HepG2 (cell line): ENCODE measurements at places on chromosomes 11 and 22.

DNA sequence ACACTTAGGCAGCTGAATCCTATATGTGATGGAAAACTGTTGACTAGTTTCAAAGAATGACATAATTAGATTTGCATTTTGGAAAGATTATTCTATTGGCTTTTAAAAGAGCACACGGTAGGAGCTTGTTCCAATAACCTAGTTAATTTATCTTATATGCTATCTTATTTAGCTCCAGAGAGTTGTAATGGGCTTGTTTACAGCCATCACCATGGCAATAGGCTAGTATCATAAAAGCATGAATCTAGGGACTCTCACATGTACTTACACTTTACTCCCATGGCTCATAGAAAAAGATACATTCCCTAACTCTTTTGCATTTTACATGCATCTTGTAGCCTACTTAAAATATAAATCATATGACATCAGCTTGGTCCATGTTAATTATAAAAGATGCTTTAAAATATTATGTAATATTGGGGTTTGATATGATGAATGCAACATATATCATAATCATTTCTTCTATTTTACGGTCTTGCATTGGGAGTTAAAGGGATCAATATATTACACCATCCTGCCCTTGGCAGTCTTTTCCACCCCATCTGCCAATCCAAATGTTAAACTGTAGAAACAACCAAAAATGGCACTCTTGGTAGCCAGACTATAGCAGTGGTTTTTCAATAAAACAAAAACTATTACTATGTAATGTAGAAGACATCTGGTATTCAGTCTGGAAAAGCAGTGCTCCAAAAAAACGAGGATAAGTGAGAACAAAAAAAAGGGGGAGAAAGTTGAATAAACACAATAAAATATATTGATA lies 2254.0 kb downstream of the LRRC4C start:
- DNase-seq, result no peak

GRCh38 chr11:46528445-46529094 lies 65.3 kb downstream of the AMBRA1 start:
- no peak for DNase-seq

- DNase-seq, result peak; percentile 78
These were observed at the start of gene FTH1 for GRCh38 chr11:61967116-61967923. Gene FTH1, minus strand, starts transcription at chr11:61967634. Its CDS starts 209 bp downstream, at chr11:61967425.

DNA sequence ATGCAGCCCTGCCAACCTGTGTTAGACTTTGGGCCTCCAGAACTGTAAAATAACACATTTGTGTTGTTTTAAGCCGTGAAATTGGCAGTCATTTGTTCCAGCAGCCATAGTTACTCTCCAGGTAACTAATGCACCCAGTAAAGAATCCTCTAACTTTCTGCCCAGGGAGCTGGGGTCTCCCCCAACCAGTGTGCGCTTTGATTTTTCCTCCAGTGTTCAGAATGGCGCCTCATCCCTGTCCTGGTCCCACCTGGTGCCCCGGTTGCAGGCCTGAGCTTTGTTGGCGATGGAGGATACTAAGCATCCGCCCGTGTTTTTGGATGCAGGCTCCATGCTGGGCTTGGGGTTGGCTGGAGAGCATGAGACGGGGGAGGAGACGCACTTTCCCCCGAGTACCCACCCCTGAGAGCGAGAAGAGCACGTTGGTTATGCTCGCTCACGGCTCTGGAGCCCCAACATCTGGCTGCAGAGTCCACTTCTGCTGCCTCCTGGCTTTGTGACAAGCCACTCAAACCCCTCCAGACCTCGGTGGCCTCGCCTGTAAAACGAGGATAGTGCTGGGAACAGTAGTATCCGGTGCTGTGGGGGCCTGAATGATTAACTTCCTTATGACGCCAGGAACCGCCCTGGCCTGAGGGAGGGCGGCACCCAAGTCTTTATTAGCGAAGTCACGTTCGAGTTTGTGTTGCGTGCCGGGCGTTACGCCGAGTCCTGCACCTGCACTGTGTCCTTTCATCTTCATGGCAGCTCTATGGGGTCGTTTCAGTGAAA lies 25.8 kb downstream of the MRGPRD start:
- no peak for DNase-seq

- DNase-seq, result peak; percentile 16
These were observed 23.2 kb downstream of the COMMD9 start for GRCh38 chr11:36265793-36266628.

GRCh38 chr11:71245601-71246391 lies 6.6 kb downstream of the SHANK2 start:
- no peak for DNase-seq
